Hematopoietic multipotent progenitor cell treated with erythropoietin and hydrocortisone succinate and interleukin-3 and kit ligand, for 4 days (in vitro differentiated cells): ENCODE measurements at places on chromosomes 1 and 21.

GRCh38 chr1:50111503-50111902, 2.8 kb downstream of the ELAVL4 start:
- DNase-seq: no peak

GRCh38 chr1:244028701-244029100, 22.4 kb upstream of the ZBTB18 start:
- no peak for DNase-seq

GRCh38 chr1:29485096-29485925, 249.0 kb downstream of the PTPRU start:
- DNase-seq: no peak

- DNase-seq: no peak
Measured at GRCh38 chr1:70427976-70428375, 16.9 kb downstream of the CTH start.

DNA sequence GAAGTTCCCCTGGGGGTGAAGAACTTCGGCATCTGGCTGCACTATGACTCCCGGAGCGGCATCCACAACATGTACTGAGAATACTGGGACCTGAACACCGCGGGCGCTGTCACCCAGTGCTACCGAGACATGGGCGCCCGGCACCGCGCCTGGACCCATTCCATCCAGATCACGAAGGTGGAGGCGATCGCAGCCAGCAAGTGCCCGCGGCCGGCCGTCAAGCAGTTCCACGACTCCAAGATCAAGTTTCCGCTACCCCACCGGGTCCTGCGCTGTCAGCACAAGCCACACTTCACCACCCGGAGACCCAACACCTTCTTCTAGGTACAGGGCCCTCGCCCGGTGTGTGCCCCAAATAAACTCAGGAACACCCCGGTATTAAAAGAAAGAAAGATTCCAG, 22.0 kb upstream of the SLC9A1 start:
- no peak for DNase-seq
